ENCODE measurements at places on chromosomes 4 and X. TPM values are rescaled to one million over a fixed set of nuclear protein-coding genes. Genes with fewer than 3 reads are reported as not detected.

GRCh38 chr4:119962631-119963030 lies 104.0 kb downstream of the MAD2L1 start:
- no peak for DNase-seq

IL2 gene
- not detected for polyA plus RNA-seq

GRCh38 chr4:85784947-85785346 lies 310.0 kb downstream of the ARHGAP24 start:
- DNase-seq: no peak

GRCh38 chrX:9184211-9184610 lies 150.3 kb upstream of the FAM9B start:
- no peak for DNase-seq

DNA sequence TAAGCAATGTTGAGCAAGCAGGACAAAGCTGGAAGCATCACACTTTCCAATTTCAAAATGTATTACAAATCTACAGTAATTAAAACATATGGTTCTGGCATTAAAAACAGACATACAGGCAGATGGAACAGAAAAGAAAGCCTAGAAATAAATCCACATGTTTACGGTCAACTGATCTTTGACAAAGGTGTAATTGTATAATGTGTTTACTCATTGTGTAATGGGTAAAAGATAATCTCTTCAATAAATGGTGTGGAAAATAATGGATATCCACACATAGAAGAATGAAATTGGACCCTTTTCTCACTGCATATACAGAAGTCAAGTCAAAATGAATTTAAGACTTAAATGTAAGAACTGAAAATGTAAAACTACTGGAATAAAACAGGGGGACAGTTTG lies 394.2 kb downstream of the ANKRD50 start:
- no peak for DNase-seq

DNA sequence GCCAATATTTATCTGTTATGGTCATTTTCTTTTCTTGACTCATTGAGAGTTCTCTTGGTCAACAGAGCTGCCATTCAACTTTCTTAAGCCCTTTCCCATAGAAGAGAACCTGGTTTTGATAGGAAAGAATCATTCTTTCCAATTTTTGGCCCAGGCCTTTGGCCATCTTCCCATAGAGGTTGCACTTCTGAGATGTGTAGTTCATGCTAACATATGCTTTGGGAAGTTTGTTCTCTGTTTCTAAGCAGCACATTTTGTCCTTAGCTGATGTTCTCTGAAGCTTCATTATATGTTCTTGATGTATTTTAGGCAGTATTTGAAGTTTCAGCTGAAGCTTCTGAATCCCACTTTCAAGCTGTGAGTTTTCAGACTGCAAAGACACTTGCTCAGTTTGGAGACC lies 161.1 kb downstream of the VEGFC start:
- DNase-seq: no peak

DNA sequence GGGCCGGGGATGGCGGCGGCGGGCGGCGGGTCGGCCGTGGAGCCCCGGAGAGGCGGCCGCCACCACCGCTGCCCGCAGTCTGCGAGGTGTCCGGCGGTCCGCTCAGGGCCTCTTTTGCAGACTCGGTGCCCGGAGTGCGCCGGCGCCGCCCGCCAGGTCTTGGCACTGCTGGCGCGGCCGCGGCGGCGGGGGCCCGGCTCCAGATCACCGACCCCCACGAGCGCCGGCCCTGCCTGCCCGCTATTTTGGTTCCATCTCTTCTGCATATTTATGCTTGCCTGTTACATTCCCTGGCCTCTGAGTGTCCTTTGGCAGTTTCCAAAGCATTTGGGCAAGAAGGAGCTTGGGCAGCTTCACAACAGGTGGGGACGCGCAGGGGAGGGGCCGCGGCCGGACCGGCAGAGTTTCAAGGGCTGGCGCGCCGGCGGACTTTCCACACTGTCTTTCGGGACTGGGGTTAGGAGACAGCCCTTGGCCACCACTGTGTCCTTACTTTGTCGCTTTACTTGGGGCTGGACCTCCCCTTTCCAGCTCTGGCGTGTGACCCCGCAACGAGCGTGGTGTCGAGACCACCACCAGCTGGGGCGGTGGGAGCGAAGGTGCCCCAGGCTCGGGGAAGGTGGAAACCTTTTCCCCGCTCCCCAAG lies 668 bp upstream of the TAPT1 start:
- peak; percentile 50 for DNase-seq
